SJSA1 (cell line): ENCODE measurements at places on chromosomes 12 and 14.

- DNase-seq = no peak
Observed at GRCh38 chr12:87856-88255, 21.3 kb downstream of the IQSEC3 start.

DNA sequence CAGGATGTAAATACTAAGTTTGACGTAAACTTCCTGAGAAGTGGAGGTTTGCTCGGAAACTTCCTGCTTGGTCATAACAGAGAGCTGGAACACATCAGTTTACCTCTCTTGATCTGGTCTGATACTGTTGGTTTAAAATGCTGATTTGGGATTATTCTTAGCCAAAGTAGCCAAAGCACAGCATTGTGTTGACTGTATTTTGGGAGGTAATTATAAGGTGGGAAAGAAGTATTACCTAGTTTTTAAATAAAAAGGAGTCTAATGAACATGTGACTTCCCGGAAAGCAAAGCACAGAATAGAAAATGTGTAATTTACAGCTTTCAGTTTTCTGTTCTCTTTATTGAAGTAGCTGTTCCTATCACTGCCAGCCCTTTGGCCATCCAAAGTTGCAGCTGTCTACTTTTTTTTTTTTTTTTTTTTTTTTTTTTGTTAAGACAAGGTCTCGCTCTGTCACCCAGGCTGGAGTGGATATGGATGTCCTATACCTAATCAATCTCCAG is 52.2 kb upstream of the SRP54 start:
- DNase-seq = no peak

DNA sequence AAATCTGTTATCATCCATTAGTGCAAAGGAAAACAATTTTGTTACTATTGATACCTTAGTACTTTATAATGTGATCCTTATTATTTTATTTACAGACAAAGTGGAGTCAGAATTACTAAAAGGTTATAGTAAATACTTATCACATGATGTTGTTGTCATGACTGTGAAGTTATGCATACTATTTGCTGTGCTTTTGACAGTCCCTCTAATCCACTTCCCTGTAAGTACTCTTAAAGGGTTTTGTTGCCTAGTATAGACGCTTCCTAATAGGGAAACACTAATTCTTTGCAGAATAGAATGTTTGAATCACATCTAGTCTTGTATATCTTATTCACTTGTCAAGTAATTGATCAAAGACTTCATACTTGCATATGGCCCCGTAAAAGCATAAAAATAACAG is 69.4 kb downstream of the SLC38A6 start:
- DNase-seq = no peak

- DNase-seq = no peak
Observed at GRCh38 chr12:89476904-89477595, 47.5 kb downstream of the GALNT4 start.

DNA sequence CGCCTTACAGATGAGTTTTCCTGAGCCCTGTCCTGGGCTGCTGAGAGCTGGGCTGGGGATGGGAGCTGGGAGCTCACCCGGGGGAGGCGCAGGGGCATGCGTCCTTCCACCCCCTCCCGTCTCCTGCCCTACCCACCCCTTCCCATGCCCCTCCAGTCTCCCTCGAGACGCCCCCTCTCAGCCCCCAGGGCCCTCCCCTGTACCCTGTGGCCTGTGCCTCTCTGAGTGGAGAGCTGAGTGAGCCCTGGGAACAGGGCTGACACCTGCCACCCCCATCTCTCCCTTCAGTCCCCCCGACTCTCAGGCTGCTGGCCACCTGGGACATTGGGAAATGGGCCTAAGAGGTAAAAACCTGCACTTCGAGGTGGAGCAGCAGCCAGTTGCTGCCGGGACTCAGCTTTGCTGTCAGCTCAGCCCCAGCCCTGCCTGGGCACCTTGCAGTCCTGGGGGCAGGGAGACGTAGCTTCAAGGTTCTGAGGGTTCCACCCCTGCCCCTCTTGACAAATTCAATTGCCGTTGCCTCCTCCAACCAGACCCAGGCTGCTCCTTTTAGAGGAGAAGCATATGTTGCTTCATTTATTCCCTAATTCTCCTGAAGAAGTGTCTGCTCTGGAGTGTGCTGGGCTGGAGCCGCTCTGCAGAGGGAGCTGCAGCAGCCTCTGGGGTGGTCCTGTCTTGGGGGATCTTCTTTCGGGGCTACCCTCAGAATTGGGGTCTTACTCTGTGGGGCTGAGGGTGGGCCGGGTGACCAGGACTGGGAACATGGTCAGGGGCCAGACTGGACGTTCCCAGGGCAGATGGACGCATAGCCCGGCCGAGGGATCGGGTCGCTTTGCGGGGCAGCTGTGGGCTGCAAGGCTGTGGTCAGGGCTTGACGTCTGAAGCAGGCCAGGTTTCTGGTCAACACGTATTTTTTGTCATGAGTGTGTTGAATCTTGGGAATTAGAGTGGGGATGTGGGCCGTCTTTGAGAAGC is 141.4 kb downstream of the ADGRD1 start:
- DNase-seq = no peak

DNA sequence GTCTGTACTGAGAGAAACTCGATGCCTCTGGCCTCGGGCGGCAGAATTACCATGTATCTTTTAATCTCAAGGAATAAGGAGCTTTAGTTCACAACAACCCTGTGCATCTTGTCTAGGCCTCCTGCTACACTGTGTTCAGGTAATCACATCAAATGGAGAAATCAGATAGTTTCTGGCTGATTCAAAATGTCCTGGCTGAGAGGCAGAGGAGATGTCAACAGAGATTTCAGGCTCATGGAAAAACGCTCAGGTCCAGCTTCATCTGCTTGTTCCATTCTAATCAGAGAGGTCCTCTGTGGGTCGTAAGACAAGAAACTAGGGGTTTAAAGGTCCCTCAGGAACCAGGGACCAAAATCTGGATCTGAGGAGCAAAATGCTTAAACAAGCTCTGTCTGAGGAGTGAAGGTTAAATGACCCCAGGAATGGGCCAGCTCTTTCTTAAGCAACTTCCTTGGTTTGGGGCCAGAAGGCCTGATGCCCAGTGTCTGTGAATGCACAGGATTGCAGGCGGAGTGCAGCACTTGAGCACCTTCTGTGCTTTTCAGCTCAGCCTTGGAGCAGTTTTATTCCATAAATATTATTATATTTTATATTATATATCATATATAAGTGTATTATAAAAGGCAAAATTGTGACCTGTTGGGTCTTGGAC is 170.2 kb upstream of the PRICKLE1 start:
- no peak for DNase-seq

DNA sequence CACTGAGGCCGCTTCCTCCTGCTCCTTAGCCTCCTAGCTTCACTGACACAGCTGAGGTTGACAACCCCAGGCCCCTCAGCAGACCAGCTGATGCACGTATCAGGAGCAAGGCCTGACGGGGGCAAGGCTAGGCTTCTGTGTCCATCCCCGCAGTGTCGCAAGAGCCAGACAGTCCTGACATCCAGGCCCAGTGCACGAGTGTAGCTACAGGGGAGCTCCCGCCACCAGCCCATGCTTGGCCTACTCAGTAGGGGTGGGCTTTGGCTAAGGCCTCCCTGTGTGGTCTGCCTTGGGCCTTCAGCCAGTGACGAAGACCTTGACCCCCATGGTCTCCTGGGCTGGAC is 179.1 kb downstream of the DPF3 start:
- DNase-seq = peak; percentile 55

DNA sequence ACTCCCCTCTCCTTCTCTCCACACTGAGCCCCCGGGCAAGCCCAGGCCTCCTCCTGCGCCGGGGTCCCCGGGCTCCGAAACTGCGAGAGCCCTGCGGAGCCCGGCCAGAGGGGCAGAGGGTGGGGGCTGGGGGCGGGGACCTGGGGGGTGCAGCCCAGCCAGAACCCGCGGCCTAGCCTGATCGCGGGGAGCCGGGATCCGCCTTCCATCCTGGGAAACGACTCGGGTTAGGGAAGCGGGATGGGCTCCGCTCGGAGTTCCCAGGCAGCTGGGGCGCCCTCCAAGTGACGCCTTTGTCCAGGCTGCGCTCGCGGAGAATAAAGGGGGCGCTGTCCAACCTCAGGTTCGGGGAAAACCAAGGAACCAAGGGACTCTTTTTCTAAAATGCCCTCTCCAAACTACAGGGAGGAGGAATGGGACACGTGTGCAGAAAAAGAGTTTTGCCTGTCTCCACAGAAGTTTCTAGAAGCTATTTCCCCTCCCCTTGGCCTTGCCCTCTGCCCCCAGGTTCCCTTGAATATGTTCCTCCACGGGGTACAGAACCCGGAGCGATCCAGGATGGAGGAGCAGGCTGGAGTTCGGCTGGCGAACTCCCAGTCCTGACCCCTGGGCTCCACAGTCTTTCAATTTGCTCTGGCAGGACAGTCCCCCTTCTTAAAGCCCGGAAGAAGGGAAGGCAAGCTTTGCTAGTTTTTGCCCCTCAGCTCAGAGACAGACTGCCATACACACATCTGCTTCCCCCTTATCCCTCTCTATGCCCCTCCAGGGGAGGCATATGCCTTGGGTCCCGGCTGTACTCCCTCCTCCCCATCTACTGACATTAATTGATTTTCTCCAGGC is 13.9 kb downstream of the NKX2-1 start:
- DNase-seq = no peak

GRCh38 chr14:67385618-67386017 is 25.5 kb downstream of the EIF2S1 start:
- no peak for DNase-seq

- DNase-seq = no peak
Observed at GRCh38 chr12:122838841-122839240, 3.6 kb downstream of the HIP1R start.

DNA sequence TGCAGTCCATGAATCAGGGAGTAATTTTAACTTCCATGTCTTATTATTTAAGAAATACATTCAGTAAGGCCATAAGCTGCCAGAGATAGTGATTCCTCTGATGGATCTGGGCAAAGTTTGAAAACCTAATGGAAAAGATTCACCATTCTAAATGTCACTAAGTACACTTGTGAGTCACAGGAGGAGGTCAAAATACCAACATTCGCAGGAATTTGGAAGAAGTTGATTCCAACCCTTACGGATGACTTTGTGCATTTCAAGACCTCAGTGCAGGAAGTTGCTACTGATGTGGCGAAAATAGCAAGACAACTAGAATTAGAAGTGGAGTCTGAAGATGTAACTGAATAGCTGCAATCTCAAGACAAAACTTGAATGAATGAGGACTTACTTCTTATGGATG is 69.8 kb downstream of the OSBPL8 start:
- DNase-seq = no peak

DNA sequence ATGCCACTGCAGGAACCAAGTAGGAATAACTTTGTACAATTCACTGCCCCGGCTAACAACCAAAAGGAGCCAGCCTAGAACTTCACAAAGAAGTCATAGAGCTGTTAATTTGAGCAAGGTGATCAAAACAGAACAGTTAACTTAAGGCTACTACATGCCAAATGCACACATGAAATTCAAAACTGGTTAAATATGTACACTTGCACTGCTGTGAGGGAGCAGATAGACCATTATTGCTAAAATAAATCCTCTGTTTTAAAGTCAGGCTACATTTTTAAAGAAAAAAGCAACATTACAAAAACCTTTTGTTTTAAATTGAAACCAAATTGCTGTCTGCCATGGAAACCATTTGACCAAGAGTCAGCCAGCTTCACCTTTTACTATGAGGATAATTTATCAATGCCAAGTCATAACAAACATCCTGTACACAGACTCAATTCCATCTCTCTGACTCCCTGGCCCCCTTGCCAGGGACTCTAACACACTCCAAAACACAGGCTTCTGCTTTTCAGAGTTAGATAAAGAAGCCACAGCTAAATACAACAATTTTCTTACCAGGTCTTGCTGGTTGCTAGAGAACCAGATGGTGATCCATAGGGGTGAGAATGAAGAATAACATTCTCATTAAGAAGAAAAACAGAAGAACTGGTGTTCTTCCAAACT is 84.0 kb downstream of the LRP6 start:
- no peak for DNase-seq

- DNase-seq = no peak
Observed at GRCh38 chr14:53967606-53968005, 11.0 kb upstream of the BMP4 start.

GRCh38 chr14:21894003-21894897 is 220.6 kb upstream of the OR4E1 start:
- no peak for DNase-seq

GRCh38 chr14:94867946-94868771 is 98.2 kb upstream of the GSC start:
- DNase-seq = peak; percentile 16

- no peak for DNase-seq
Observed at GRCh38 chr14:71532790-71533189, 399.4 kb upstream of the RGS6 start.

DNA sequence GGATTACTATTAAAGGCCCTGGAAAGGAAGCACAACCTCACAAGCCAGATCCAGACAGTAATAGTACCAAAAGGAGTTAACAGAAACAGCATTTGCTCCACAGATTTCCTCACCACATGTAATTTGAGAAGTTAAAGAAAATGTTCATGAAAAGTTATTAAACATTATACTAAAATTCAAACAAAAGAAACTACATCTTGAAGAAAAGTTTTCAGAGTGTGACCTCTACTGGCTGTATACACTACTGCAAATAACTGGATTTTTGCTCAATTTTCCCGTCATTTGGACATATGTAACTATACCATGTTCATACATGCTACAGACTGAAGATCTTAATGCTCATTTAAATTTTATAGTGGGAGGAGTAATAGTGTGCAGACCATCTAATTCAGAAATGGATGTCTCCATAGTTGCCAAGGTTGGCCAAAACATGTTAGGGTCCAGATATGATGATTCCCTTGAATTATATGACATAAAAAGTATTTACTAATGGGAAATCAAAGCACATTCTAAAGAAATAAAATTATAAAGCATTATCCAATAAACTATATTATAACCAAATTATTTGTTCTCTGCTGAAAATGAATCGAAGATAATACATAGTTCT is 5.6 kb downstream of the KRR1 start:
- DNase-seq = no peak

DNA sequence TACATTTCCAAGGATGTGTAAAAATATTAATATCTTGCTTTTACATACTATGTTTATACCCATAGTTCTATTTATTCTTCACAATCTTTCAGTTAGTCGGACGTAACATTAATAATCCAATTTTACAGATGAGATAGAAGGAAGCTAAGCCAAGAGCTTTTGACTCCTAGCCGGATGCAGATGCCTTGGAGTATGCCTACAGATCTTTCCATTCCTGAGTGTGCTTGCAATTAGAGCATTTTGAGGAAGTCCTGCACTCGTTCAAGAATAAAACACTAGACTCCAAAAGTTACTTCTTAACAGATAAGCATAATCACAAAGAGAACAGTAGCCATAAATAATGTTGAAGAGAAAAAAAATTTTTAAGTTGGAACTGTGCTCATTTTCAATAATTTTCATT is 337.6 kb upstream of the CLEC14A start:
- no peak for DNase-seq
